Ovary (tissue), 10 donors: ENCODE measurements at places on chromosomes 4 and X. TPM values are rescaled to one million over a fixed set of nuclear protein-coding genes. Genes with fewer than 3 reads are reported as not detected.
A peak's percentile ranks its signal among the peaks of the same experiment; 100 is the strongest.

Gene DMP1
- total RNA-seq, result not detected

- no peak for DNase-seq
Measured at GRCh38 chrX:34288782-34289181, 156.7 kb upstream of the FAM47A start.

DNA sequence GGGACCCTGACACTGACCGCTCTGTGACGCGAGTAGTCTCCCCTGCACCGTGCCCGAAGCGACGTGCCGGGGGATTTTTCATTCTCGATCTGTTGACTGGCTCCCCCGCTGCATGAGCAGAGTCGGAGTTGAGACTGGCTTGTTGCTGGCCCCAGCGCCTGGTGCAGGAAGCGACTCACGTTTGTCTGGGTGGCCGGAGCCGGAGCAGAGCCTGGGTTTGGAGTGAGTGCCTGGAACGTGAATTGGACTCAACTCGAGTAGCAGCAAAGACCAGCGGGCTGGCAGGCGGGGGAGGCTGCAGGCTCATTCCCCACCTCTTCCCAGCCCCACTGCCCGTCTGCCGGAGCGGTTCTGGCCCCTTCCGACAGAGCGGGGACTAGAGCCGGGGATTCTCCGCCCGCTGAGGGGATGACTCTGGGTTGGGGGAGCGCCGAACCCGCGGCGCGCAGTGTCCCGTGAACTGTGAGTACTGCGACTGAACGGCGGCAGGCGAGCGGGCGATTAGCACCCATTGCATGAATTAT lies 554 bp downstream of the PCDH7 start:
- DNase-seq, result peak; percentile 38

DNA sequence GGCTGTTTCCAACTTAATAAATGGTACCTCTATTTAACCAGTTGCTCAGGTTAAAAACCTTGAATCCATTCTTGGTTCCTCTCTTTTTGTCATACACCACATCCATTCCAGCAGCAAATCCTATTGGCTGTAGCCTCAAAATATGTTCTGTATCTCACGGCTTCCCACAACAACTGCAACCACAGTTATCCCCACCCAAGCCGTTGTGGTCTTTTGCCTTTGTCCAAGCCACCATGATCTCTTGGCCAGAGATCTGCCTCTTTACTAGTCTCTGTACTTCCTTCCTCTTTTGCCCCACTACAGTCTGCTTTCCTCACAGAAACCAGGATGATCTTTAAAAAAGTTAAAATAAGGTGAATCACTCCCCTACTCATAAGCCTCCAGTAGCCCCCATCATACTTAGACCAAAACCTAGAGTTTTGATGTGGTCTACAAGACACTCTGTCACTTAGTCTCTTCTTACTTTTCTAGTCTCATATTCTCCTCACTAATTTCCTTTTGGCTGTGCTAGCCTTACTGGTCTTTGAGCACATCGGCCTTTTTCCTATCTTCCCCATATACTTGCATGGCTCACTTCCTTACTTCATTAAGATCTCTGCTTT lies 10.3 kb downstream of the MAOA start:
- DNase-seq, result no peak

DNA sequence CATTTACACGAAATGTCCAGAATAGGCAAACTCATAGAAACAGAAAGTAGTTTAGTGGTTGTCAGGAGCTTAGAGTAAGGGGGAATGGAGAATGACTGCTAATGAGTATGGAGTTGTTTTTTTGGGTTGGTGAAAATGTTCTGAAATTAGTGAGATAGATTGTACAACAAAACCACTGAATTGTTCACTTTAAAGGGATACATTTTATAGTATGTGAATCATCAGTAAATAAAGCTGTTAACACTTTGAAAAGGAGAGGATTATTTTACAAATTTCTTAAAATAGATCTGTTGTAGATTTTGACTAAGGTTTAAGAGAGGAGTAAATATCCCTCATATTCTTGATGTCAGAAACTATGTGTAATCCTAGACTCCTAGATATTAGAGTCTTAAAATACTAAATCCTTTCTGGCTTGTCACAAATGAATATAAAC lies 82.7 kb downstream of the RAPGEF2 start:
- DNase-seq, result no peak

Gene PLAC1
- not detected for total RNA-seq

DNA sequence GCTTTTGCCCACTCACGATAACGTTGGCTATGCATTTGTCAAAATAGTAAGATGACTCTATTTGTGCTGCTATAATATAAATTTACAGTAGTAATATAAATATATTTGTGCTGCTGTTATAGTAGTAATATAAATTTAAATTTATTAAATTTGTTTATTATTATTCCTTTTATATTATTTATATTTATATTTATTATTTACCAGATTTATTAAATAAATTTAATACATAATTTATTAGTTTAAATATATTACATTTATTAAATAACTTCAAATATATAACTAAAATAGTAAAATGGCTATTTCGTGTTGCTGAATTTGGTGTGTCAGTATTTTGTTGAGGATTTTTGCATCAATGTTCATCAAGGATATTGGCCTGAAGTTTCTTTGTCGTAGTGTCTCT lies 246.5 kb upstream of the FGF16 start:
- DNase-seq, result no peak

- no peak for DNase-seq
Measured at GRCh38 chr4:36944232-36944631, 300.3 kb upstream of the NWD2 start.

DNA sequence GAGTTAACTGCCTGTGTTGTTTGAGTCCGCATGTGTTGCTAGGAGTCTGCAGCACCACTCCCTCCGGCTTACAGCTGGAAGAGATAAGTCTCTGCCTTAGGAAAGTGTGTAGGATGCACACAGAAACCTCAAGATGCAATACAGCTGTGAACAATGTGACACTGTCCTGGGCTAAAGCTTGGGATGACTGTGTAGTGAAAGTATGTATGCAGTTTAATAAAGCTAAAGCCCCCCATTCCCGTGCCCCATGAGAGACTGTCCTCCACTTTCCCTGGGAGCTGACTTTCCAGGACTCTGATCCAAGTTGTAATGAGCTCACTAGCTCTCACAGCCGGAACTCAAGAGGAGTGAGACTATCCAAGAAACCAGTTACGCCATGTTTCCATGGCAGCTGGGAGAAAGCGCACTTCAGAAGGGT lies 156.6 kb upstream of the FTHL17 start:
- peak; percentile 30 for DNase-seq

GRCh38 chrX:30673884-30674598 lies 20.8 kb downstream of the GK start:
- no peak for DNase-seq

- DNase-seq, result no peak
Measured at GRCh38 chrX:102627640-102628039, 23.6 kb upstream of the GPRASP1 start.

DNA sequence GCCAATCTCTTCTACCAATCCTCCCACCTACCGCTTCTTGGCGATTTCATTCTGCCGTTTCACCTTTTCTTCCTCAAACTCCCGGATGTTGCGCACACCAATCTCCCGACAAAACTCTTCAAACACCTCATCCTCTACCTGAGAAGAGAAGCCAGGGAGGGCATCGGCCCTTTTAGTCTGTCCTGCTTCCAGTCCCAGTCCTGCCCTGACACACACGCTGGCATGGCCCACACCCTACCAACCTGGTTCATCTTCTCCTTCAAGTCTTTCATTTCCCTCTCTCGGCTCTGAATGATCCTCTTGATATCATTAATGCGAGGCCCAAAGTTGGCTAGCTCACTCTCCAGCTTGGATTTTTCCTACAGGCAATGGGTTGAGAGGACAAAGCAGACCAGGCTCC lies 18.9 kb downstream of the SMC1A start:
- no peak for DNase-seq

Gene FAAH2
- total RNA-seq, result 1.2 TPM

DNA sequence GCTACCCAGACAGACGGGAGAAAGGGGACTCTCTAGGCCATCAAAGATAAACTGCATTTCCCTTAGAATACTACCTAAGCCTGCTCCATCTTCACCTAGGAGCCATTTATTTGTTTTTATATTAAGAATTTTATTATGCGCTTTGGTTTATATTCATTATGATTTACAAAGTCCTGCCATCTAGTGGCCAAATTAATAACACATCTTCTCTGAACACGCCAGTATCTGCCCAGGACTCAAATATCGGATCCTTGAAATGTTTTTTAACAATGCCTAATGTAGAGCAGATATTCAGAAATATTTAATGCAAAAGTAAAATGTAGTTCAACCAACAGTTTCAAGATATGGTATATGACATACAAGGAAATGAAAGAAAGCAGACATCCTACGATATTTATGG lies 20.8 kb upstream of the PRPS2 start:
- DNase-seq, result no peak

GRCh38 chrX:15158350-15158735 lies 111.5 kb downstream of the ASB9 start:
- no peak for DNase-seq

GRCh38 chrX:44428989-44429627 lies 85.6 kb upstream of the EFHC2 start:
- no peak for DNase-seq

Gene LSM6
- 36.2 TPM for total RNA-seq

GRCh38 chr4:39045827-39046221 lies 13.6 kb upstream of the TMEM156 start:
- DNase-seq, result no peak

Gene TMSB15B
- 13.1 TPM for total RNA-seq

Gene MAGED4
- 12.0 TPM for total RNA-seq

Gene ZMAT1
- total RNA-seq, result 10.3 TPM

DNA sequence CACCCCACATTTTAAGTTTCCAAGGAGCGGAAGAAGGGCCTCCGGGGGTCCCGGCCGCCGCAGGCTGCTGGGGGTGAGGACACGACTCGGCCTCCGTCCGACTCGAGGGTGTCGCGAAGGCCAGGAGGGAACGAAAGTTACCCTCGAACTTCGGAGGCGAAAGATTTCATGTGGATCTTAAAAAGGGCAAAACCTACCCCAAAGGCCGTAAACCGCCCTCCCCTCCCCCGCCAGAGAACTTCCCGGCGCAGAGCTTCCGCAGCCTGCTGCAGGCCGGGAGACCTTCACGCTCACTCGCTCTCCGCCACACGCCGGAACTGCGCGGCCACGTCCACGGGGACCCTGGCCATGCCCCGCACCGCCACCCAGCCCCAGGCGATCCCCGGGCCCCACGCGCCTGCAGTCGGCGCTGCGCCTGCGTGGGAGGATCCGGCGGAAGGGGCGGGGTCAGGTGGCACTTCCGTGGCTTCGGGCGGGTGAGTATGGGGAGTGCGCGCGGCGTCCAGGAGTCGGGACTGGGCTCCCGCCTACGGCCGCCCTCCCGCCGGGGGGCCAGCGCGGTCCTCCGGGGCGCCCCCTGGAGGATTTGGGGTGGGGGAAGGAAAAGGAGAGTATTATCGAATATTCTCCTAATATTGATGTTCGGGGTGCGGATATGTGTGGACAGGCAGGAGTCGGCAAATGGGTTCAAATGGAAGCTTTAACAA lies at the start of gene MMAA:
TSS of gene MMAA (plus strand) at position 454 of the 707 bp plus-strand sequence. CDS start 19,755 bp downstream, outside the sequence.
- DNase-seq, result peak; percentile 95

DNA sequence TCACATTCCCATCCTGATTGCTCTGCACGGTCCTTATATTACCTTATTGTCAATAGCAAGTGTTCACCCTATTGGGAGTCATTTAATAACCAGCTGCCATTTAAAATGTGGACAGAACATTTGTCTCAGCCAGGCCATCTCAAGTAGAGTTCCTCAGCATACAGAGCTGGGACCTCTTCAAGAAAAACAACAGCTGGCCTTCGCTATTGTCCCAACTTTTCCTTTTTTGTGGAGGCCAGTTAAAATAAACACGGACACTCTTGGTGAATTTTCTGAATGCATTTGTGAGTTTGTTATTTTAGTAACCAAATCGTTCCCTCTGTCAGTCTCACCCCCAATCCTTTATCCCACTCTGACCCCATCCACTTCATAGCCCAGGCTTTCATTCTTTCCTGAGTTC lies 395.3 kb upstream of the PITX2 start:
- no peak for DNase-seq

GRCh38 chrX:110966839-110967238 lies 129.2 kb upstream of the PAK3 start:
- no peak for DNase-seq

DNA sequence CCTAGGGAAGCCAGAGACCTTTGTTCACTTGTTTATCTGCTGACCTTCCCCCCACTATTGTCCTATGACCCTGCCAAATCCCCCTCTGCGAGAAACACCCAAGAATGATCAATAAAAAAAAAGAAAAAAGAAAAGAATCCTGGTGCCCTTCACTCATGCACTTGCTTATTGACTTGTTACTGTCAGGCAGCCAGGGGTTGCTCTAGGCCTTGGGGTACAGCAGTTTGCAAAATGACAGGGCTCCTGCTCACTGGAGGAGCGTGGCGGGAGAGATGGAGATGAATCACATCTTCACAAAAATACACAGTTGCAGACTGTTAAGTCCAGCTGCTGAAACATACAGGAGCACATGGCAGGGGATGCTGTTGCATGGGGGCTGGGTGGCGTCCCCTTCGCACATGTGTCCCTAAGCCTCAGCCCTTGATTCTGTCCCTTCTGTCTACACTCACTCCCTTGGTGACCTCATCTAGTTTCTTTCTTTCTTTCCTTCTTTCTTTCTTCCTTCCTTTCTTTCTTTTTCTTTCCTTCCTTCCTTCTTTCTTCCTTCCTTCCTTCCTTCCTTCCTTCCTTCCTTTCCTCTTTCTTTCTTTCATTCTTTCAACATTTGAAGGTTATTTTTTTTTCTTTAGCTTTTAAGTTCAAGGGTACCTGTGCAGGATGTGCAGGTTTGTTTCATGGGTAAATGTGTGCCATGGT lies 16.9 kb upstream of the TMEM271 start:
- no peak for DNase-seq

DNA sequence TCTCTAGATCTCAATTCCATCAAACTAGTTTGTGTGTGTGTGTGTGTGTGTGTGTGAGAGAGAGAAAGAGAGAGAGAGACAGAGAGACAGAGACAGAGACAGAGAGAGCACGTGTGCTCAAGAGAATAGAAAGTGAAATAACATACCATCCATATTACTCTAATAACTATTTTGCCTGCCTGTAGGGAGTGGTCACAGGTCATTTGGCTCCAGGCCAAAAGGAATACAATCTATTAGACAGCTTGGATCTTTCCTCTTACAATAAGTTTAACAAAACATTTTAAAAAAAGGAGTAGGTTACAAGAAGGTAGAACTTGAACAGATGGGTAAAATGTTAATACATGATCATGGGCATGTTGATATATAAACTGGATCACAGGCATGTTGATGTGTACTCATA lies 76.2 kb downstream of the COL4A6 start:
- DNase-seq, result no peak

DNA sequence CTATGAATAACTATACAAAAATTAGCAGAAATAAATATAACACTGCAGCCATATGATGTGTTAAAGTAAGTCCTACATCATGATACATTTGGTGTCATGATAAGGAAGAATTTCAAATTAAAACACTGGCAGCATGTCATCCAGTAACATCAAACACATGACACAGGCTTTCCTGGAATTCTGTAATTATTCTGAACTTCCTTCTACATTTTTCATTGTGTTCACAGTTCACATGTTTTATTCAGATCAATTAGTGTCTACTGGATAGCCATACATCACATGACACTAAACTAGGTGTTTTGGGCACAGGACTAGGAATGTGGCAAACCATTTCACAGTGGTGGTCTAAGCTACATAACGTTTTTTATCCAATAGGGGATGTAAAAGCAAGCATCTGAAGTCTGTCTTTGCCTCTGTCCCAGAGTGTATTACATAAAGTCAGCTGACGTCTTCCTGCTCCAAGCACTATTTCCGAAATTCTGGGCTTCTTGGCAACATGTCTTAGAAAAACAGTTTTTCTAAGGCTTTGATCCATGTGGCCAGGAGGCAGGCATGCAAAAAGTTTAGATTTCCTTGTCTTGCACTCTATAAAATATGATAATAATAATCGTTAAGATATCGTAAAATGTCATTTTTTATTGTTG lies 707.9 kb downstream of the CENPC start:
- no peak for DNase-seq

Gene F8A2
- not detected for total RNA-seq

Gene PHOX2B
- not detected for total RNA-seq
